Stimulated activated CD4-positive, alpha-beta T cell treated with anti-CD3 and anti-CD28 coated beads, Interleukin-1b, Interleukin-23, amount 100 ng/mL, for 4 hours (primary cell): ENCODE measurements at places on chromosomes 16 and 17.

DNA sequence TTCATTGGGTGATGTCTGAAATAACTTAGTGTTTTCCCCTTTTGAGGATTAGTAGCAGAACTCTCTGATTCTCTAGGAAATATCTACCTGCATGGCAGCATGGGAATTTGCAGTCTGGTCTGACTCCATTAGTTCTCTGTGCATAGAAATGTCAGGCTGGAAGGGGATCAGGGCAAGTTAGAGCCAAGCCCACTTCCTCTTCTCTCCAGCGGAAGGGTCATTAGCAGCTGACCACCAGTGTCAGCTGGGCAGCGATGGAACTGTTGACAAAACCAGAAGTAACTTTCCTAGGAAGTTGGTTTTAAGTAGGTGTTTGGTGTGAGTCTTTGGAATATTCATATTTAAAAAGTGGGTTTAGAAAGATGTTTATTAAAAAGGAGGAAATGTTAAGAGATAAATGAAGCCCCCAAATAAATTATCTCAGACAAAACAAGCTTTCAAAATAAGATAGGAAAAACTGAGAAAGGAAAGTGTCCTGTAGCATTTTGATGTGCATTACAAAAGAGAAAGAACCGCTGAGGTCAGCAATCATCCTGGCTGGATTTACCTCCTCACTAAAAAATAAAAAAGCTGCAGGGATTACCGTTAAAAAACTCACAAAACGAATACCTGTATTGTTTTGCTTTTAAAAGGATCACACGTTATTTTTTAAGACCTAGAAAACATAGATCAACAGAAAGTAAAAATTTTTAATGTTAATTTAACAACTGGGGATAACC is 32.4 kb upstream of the MMD start:
- DNase-seq: no peak

DNA sequence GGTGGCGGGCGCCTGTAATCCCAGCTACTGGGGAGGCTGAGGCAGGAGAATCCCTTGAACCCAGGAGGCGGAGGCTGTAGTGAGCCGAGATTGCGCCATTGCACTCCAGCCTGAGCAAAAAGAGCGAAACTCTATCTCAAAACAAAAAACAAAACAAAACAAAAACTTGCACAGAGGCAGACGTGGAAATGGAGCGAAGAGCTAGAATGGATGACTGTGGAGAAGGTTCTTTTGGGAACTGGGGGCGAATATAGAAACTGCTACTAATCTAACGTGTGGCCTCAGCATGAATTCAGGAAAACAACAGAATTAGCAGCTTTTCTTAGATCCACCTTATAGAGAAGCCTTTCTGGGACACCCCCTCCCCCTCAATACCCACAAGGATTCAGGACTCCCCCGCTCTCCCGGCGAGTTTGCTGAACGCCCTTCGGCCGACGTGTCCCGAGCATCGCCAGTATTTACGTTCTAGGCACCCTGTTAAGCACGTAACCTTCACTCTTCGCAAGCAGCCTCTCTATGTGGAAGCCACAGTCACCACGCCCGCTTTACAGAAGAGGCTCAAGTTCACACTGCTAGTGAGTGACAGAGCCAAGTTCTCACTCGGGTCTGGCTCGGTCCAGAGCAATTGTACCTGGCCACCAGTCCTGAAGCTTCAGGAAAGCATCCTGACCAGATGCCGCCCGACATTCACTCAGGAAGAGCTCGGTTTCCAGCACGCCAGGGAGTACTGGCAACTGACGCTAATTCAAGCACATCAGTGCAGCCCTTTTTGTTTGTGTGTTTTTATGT is 13.3 kb upstream of the ABR start:
- DNase-seq: no peak

DNA sequence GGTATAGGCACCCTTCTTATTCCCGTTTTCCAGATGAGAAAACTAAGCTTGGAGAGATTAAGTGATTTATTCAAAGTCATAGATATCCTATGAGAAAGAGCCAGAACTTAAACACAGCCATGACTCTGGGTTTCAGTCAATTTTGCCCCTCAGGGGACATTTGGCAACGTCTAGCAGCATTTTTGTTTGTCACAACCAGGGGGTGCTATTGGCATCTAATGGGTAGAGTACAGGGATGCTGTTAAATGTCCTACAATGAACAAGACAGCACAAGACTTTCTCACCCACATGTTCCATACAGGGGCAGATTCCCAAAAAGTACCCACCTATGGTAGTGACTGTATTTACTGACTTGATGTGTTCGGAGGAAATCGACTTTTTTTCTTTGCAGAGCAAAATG is 4.8 kb upstream of the SHISA9 start:
- no peak for DNase-seq

- no peak for DNase-seq
These were observed 61.5 kb downstream of the EPN2 start for GRCh38 chr17:19298569-19299213.
